Tracheal epithelial cell (primary cell): ENCODE measurements at places on chromosomes 1 and 21. TPM values are rescaled to one million over a fixed set of nuclear protein-coding genes. Genes with fewer than 3 reads are reported as not detected.

TMPRSS15 gene
- total RNA-seq: not detected in 2 replicates

GJB3 gene
- 160 and 174 TPM in 2 replicates for total RNA-seq

TMEM269 gene
- total RNA-seq: 0.21 TPM in 1 of 2 replicates, not detected in the other

KLF17 gene
- 0.24 TPM in 1 of 2 replicates, not detected in the other for total RNA-seq

S100A9 gene
- total RNA-seq: 302 and 949 TPM in 2 replicates

AADACL4 gene
- not detected in 2 replicates for total RNA-seq

C8A gene
- not detected in 2 replicates for total RNA-seq

LCE2C gene
- total RNA-seq: not detected in 2 replicates

SLC41A1 gene
- 7.2 and 11.3 TPM in 2 replicates for total RNA-seq

ACOT7 gene
- 70.6 and 71.2 TPM in 2 replicates for total RNA-seq

DLGAP3 gene
- total RNA-seq: 0.21 TPM in 1 of 2 replicates, not detected in the other

EPS8L3 gene
- not detected in 2 replicates for total RNA-seq

CRP gene
- not detected in 2 replicates for total RNA-seq

RIMS3 gene
- total RNA-seq: 1.7 TPM in 2 replicates

ACBD3 gene
- total RNA-seq: 43.7 and 67.0 TPM in 2 replicates
